ENCODE measurements at places on chromosomes 6 and 20.

DNA sequence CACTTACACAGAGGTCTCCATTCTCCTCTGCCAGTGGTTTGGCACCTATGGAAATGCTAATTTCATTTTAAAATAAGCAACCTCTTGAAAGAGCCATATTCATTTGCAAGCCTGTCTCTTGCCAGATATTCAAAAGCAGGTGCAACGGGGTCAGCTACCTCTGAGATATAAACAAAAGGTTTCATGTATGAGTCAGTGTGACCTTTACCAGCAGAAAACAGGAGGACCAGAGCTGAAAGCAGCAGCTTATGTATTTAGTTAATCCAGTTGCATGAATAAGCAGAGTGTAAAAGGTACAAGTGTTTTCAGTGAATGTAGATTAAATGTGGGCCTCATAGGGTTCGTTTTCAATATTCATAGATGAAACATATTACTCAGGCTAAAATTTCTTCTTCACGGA, 56.0 kb downstream of the TENT5A start:
- DNase-seq: no peak

DNA sequence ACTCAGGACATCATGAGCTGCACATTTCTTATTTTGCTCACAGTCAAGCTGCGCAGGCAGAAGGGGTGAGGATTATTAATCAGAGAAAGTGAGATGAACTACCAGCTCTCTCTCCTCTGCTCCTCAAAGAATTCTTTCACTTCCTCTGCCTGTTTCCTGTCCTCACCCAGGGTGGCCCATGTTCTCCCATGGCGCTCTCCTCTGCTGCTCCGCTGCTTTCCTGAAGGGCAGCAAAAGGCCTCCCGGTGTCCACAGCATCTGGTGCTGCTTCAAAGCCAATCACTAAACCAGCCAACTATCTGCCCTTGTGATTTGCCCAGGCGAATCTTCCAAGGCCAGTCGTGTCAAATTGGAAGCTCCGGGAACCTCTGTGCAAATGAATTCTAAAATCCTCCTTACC, 324.2 kb downstream of the TPBG start:
- no peak for DNase-seq

- DNase-seq: no peak
Measured at GRCh38 chr20:44435630-44436335, 39.9 kb upstream of the TTPAL start.

- DNase-seq: no peak
Measured at GRCh38 chr6:168581236-168581635, 140.3 kb downstream of the SMOC2 start.

DNA sequence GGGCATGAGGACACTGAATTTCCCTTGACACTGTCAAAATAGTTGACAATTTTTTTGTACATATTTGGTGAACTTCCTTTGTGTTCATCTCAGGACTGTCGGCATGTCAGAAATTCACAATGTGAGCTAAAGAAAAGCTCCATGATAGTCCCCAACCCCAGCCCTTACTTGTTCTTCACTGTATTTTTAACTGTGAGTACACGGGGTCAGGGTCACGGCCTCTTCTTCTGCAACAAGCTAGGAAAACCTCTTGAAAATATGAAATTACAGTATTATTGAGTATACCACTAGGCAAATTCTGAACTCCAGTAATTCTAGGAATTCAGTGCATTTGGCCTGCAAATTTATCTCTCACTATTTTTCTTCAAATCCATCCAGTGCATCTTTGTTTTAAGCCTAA, 199.4 kb downstream of the SLC24A3 start:
- no peak for DNase-seq

- no peak for DNase-seq
Measured at GRCh38 chr6:64505312-64505711, 869.7 kb downstream of the PHF3 start.

- DNase-seq: no peak
Measured at GRCh38 chr20:50636601-50637540, 54.5 kb downstream of the RIPOR3 start.

GRCh38 chr20:48432494-48432832, 395.3 kb downstream of the PREX1 start:
- no peak for DNase-seq

DNA sequence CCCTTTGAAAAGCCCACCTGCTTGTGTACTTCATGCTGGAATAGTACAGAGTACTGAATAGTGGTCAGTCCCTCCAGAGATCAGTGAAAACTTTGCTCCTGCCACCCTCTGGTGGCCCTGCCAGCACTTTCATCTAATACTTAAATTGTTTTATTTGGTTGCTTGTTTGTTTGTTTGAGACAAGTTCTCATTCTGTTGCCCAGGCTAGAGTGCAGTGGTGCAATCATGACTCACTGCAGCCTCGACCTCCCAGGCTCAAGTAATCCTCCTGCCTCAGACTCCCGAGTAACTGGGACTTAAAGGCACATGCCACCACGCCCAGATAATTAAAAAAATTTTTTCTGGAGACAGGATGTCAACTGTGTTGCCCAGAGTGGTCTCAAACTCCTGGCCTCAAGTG, 9.1 kb downstream of the FAM83D start:
- no peak for DNase-seq

DNA sequence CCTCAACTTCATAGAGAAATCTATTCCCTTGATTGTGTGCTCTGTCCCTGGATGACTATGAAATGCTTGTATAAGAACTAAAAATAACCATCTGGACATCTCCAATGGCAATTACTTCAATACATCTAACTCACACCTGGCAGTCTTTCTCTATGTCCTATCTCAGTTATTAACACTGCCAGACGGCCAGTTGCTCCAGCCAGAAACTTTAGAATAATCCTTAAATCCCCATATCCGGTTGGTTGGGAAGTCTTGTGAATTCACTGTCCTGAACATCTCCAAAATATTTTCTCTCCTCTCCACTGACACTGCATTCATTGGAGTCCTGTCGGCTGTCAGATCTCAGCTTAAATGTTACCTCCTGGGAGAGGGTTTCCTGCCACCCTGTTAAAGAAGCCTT, 12.2 kb upstream of the LAMA2 start:
- DNase-seq: no peak

- no peak for DNase-seq
Measured at GRCh38 chr6:11604836-11605506, 67.4 kb downstream of the TMEM170B start.

DNA sequence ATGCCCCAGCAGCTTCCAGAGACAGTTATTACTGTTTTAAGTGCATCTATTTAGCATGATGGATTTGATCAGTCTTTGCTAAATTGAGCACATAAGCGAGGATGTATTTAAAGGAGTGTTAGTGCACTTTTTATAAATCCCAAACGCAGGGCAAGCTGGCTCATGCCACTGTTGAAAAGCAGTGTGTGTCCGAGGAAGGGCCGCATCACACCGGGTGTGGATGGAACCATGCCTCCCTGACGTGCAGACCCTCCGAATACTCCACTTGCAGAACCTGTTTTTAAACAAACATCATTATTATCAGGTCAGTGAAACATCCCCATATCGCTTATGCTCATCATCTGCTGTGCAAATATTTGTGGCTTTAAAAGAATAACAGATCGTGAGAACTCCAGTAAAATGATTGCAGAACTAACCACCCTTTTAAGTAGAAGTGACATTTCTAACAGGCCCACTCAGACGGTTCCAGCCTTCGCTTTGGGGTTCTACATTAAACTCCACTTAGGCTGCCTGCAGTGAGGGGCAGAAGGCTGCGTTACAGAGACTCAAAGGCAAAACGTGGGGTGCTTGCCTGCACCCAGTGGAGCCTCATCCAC, 190.1 kb downstream of the CDH4 start:
- DNase-seq: no peak

- peak; percentile 69 for DNase-seq
Measured at GRCh38 chr6:31651602-31652191, 764 bp downstream of the BAG6 start.

DNA sequence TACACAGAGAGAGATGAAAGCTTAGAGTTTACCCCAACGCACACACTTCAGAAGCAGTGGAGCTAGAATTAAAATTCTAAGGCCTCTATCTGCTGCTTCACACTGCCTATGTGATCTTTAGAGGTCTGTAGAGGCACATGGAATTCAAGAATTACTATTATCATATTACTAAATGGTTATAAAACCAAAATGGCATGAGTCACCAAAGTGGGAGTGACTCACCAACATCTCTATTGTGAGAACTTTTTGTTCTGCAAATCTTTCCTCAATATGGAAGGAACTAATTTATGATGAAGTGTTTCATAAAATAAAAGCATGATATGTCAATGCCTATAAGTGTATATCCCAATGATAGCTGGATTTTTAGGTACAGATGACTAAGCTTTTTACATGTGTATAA, 28.5 kb upstream of the TMEM244 start:
- peak; percentile 58 for DNase-seq

- no peak for DNase-seq
Measured at GRCh38 chr20:59074456-59074855, 31.9 kb upstream of the PRELID3B start.

DNA sequence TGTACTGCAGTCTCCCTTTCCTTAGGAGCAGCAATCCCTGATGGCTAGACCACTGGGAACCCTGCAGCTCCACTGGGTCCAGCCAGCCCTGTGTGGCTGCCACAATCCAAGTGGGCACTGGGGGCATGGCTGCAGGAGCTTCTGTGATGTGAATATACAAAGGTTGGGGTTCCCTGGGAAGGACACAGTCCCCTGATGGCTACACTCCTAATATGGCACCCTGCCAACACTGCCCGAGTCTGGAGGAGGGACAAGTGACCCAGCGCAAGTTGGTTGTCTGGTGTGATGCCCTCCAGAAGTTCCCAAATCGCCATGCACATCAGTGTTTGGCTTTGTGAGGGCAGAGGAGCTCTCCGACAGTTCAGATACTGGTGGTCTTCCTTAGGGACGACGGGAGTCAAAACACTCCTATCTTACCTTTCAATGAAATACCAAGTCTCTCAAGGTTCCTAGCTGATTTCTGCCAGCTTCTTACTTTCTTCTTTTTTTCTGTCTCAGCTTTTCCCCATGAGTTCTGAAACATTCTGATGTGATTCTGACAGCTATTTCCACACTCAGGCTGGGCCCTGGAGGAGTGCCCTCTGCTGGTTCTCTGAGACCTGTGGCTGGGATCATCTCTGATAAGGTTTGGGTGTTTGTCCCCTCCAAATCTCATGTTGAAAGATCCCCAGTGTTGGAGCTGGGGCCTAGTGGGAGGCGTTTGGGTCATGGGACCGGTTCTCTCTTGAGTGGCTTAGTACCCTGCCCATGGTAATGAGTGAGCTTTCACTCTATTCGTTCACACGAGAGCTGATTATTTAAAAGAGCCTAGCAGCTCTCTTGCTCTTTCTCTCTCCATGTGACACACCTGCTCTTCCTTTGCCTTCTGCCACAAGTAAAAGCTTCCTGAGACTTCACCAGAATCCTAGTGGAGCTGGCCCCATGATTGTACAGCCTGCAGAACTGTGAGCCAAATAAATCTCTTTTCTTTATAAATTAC, 15.5 kb upstream of the ZFP57 start:
- no peak for DNase-seq

GRCh38 chr20:53652090-53652858, 58.6 kb upstream of the ZNF217 start:
- no peak for DNase-seq

DNA sequence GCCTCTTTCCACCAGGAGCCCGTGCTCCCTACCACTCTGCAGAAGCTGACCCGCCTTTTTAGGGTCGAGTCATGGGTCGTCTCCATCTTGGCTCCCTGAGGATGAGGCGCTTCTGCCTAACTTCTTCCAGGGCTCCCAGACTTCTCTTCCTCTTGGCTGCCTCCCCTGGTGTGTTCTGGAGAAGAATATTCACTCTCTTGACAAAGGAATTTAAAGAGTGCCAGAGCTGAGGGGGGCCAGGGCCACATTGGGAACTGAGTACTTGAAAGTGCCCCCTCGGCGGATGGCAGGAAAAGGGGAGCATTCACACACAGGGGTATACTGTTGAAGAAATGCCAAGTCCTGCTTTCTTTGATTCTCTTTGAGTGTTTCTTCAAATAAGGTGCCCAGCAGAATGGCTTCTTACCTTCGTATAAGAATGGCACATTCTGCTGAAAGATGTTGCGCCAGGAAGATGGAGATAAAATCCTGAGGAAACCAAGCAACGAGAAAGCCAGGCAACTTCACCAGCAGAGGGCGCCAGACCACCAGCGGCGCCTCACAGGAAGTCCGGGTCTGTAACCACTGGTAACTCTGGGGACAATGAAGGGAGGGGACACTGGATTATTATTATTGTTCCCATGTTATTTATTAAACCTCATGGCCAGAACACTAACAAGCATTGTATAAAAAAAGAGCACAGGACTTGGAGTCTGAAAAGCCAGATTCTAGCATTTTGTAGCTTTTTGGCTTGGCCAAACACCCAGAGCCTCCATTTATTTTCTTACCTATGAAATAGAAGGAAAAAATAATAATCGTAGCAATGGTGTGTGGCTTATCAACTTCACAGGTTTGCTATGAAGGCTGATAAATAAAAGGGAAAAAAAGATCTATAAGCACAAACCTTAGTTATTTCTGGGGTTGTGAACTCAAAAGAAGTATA, 176.7 kb downstream of the HACE1 start:
- DNase-seq: no peak

GRCh38 chr6:3438190-3439167, 18.4 kb downstream of the SLC22A23 start:
- DNase-seq: no peak

DNA sequence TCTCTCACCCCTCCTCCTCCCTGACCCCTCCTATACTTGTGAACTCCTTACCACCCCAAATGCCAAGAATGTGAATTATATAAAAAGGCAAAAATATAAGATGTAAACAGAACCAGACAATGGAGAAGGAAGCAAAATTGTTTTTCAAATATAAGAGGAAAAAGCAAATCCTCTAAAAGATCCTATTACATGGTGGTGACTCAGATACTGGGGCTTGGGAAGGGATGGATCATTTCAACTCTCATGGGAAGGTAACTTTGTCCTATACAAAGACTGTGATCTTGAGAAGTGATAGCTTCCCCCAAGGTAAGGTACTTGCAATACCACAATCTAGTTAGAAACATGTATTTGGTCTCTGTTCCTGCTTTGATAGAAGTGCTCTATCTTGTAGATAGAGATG, 24.6 kb upstream of the TNFRSF21 start:
- DNase-seq: no peak
